Neuronal stem cell (in vitro differentiated cells): ENCODE measurements at places on chromosomes 6 and 20.

- no peak overlapping the region for H3K4me3 ChIP-seq
- H3K27ac ChIP-seq = no peak overlapping the region
Observed at GRCh38 chr6:7550433-7550801, 8.9 kb downstream of the DSP start.

DNA sequence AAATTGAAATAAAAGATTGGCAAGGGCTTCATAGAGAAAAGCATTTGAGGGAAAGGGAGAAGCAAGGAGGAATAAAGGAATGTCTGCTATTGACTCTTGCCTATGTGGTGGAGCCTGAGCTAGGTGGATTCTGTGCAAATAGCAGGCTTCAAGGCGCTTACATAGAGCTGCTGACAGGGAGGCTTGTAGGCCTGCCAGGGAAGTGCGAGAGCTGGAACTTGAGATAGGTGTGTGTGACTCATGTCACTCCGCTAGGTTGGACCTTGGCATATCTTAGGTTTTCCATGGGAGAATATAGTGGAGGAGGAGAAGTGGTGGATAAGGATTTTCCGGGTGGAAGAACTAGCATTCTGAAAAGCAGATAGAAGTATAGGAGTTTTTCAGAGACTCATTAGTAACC lies 14.0 kb downstream of the SNRNP48 start:
- H3K36me3 ChIP-seq = peaks cover 99% of the 10 kb centered on the region
- DNase-seq = no peak
- no peaks in the 10 kb centered on the region for H3K27me3 ChIP-seq
- H3K4me1 ChIP-seq = no peaks in the 10 kb centered on the region
- H3K27ac ChIP-seq = no peak overlapping the region

GRCh38 chr6:93794166-93794565 lies 374.8 kb upstream of the EPHA7 start:
- DNase-seq = no peak
- H3K4me3 ChIP-seq = no peak overlapping the region
- H3K4me1 ChIP-seq = no peaks in the 10 kb centered on the region
- H3K36me3 ChIP-seq = no peaks in the 10 kb centered on the region
- no peaks in the 10 kb centered on the region for H3K27me3 ChIP-seq

- no peak for DNase-seq
- no peaks in the 10 kb centered on the region for H3K4me1 ChIP-seq
- H3K27me3 ChIP-seq = no peaks in the 10 kb centered on the region
- H3K36me3 ChIP-seq = no peaks in the 10 kb centered on the region
- H3K4me3 ChIP-seq = no peak overlapping the region
Observed at GRCh38 chr6:68834551-68834950, 199.5 kb downstream of the ADGRB3 start.

- no peaks in the 10 kb centered on the region for H3K4me1 ChIP-seq
- no peak overlapping the region for H3K4me3 ChIP-seq
- no peak for DNase-seq
- no peaks in the 10 kb centered on the region for H3K27me3 ChIP-seq
Observed at GRCh38 chr6:154161689-154162088, 122.6 kb downstream of the OPRM1 start.

DNA sequence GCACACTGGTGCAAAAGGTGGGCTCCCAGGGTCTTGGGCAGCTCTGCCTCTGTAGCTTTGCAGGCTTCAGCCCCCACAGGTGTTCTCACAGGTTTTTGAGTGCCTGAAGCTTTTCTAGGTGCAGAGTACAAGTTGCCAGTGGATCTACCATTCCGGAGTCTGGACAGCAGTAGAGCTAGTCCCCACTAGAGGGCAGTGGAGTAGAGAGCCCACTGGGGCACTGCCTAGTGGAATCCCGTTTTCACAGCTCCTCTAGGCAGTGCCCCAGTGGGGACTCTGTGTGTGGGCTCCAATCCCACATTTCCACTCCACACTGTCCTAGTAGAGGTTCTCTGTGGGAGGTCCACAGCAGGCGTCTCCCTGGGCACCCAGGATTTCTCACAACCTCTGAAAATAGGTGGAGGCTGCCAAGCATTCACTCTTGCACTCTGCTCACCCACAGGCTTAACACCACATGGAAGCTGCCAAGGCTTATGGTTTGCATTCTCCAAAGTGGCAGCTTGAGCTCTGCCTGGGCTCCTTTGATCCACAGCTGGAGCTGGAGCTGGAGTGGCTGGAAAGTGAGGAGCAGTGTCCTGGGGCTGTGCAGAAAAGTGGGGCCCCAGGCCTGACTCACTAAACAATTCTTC lies 86.3 kb upstream of the PROKR2 start:
- H3K27me3 ChIP-seq = no peaks in the 10 kb centered on the region
- DNase-seq = peak; percentile 6
- no peak overlapping the region for H3K27ac ChIP-seq
- no peaks in the 10 kb centered on the region for H3K4me1 ChIP-seq

DNA sequence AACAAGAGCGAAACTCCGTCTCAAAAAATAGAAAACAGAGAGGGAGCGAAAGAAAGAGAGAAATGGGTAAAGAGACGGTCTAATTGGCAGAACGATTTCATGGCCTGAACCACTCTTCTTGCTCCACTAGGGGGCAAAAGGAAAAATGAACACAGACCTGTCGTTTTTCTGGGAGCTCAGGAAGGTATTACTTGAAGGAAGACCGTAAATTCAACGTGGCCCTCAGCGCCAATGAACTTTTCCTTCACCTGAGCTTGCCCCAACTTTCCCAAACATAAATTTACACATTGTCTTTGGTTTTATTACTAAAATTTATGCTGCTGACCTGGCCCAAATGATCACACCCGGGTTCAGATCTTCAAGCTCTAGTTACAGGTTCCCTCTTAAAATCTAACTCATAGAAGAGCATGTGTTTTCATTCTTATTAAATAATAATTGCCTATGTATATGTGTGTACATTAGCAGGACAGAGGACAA lies 67.3 kb downstream of the ATP9A start:
- no peak overlapping the region for H3K27ac ChIP-seq
- no peak for DNase-seq
- peaks cover 42% of the 10 kb centered on the region for H3K4me1 ChIP-seq
- H3K27me3 ChIP-seq = no peaks in the 10 kb centered on the region
- no peaks in the 10 kb centered on the region for H3K36me3 ChIP-seq

DNA sequence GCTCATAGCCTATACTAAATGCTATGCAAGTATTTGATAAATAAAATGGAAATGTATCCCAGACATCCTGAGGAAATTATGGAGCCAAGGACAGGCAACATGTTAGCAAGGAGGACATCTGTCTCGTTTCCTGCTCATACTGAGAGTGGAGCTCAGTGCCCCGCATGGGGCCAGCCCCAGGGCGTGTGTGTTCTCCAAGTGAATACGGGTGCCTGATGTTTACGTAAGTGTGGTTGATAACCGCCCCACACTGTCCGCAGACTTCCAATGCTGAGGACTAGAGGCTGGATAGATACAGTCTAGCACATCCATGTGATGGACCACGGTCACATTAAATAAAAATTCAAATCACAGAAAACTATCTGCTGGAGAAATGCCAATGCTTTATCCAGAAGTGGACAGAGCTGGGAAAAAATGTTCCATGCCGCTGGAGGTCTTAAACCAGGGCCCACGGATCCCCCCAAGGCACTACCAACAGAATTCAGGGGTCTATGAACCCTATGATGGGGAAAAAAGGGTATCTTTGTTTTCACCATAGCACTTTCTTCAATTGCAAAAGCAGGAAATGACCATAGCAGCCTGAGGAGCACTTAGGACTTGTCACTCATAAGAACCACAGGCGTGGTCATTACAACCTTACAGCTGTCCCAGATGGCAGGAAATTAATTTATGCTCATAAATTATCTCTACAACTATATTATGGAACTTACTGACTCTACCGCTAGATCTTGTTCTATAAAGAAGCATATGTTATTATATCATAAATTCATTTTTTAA lies 24.9 kb downstream of the TGM2 start:
- no peak overlapping the region for H3K4me3 ChIP-seq
- H3K4me1 ChIP-seq = peaks cover 3% of the 10 kb centered on the region
- H3K27ac ChIP-seq = no peak overlapping the region
- DNase-seq = no peak
- no peaks in the 10 kb centered on the region for H3K36me3 ChIP-seq
- no peaks in the 10 kb centered on the region for H3K27me3 ChIP-seq

GRCh38 chr6:71388068-71388744 lies 99.6 kb downstream of the OGFRL1 start:
- no peak overlapping the region for H3K27ac ChIP-seq
- DNase-seq = no peak
- peaks cover 99% of the 10 kb centered on the region for H3K36me3 ChIP-seq
- no peaks in the 10 kb centered on the region for H3K27me3 ChIP-seq
- H3K4me1 ChIP-seq = no peaks in the 10 kb centered on the region
- no peak overlapping the region for H3K4me3 ChIP-seq

DNA sequence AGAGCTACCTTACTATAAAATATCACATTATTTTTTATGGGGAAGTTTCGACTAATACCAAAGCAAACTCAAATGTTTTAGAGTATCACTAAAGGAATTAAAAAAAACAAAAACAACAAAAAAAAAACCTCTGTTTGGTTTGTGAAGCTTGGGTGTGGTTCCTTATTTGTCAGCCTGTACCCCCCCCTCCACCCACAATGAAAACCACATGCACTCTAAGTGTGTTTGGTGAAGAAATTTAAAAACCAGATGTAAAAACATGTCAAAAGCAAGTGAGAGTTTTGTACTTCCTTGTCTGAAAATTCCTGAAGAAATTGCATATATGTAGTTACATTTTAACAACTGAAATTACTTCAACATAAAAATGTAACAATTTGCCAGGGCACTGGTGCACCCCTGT lies 3.1 kb downstream of the STK38 start:
- DNase-seq = no peak
- H3K27ac ChIP-seq = no peak overlapping the region
- peaks cover 5% of the 10 kb centered on the region for H3K36me3 ChIP-seq
- no peaks in the 10 kb centered on the region for H3K27me3 ChIP-seq

DNA sequence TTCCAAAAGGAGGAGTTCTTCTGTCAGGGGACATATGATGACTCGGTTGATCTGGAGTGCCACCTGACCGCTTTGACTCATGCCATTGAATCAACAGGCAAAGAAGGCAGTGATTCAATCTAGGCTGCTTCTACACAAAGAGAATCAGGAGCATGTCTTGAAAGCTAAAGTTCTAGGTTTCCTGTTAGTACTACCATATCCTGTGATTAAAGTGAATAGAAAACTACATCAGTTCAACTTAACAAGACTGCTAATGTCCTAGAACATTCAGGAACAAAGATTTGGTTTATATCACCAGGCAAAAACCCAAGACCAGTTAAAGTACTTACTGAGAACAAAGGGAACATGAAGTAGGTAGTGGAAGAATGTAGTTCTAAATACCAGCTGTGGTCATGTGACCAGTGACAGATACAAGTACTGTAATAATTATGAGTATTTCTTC lies 216.8 kb upstream of the SGK1 start:
- no peaks in the 10 kb centered on the region for H3K36me3 ChIP-seq
- no peak overlapping the region for H3K27ac ChIP-seq
- no peak overlapping the region for H3K4me3 ChIP-seq
- peaks cover 1% of the 10 kb centered on the region for H3K4me1 ChIP-seq
